ENCODE measurements at places on chromosomes 2 and 18. TPM values are rescaled to one million over a fixed set of nuclear protein-coding genes. Genes with fewer than 3 reads are reported as not detected.

DNA sequence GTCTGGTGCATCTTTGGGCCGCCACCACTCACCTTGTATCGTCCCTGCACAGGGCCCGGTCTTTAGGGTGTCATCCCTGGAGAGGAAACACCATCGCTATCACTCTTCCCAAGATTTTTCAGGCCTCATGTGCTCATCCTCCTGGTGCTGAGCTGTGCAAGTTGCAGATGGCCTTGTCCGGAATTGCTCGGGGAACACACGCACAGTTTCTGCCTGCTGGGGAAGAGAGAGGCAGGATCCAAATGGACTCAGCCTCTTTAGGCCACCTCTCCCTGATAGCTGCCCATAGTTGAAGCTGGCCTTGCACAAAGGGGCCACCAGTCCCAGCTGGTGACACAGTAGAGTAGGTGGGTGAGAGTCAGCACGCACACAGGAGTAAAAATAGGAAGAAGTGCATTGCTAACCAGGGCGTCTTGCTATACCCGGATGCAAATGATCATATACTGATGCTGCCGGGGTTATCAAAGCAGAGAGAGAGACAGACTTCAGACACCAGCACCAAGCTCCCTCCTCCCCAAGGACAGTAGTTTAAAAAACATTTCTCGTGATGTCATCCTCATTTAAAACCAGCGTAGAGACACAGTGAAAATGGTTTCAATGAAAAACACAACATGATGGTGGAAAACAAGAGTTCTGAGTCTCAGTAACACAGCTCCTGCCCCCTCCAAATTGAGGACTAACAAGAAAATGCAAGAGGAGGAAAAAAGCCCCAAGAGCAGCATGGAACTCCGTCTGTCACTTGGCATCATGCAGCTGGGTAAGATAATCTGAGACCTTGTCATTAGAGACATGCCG is 147.5 kb upstream of the NCK2 start:
- no peak for DNase-seq

DNA sequence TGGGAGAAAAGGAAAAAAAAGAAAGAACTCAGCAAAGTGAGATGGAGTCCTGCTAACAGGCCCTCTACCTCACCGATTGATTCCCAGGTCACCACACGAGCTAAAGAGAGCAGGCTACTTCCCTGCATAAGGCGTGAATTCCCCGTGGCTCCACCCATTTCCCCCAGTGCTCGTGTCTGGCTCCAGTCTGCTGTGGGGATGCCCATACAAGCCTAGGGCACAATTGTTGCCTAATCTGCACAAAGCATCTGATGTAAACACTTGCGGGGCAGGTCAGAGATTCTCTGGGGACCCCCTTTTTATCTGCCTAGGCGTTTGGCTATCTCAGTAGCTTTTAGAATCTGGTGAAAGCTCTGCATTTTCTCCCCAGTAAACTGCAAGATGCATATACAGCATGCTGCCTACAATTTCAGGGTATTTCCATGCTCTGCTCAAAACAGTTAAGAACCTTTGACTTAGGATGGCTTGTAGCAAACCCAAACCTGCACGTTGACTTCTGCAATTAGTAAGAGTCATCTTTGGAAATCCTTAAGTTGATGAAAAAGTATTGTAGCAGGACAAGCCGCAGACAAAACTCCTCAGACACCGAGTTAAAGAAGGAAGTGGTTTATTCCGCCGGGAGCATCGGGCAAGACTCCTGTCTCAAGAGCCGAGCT is 34.8 kb downstream of the MYO3B start:
- no peak for DNase-seq

DNA sequence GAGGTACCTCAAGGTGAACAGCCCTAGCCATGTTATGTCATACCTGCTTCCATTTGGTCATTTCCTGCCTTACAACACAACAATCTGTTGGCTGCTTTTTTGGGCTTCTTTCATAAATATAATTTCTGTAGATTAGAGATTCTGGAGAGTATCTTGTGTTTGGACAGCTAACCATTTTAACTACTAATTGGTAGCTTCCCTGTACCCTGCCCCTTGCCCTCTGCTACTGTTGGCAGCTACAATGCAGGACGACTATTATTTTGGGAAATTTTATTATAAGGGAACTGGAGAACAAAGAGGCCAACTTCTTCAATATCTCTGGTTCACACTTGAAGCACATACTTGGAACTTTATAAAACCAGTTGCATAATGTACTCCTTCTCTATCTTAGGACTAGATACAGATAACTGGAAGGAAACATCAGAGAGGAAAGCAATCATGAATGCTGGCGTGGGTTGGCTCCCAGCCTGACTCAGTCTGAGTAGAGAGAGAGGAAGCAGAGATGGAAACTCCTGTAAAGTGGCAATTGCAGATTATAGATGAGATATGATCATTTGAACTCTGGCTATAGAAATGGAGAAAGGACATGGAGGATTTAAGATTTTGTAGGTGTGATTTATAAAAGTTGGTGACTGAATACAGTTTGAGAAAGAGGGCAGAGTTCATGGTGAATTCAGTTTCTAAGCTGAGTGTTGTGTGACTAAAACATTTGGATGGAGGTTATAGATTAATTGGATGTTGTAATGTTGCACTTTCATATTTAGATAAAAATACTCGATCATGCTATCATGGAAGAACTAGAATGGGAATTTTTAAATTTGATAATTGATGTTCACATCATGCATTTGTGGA is 74.5 kb downstream of the MDH1 start:
- no peak for DNase-seq

DNA sequence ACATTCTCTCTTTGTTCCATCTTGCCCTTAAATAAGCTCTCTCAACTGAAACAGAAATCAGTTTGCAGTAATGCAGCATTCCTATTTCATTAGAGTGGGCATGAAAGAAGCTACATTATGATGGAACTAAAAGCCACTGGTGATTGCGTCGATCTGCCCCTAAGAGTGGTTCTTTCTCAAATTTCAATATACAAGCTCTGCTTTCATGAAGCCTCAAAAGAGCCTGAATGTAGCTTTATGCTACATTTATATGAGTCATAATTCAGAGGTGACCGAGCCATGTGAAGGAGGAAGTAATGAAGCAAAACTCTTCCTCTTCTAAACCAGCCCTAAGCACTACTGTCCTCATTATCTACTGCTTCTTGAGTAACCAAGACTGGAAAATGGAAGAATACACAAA is 64.8 kb upstream of the CYTIP start:
- no peak for DNase-seq

The IL1RL1 gene
- 10.6 TPM for total RNA-seq

The CFAP53 gene
- not detected for total RNA-seq

The SUPT7L gene
- total RNA-seq, result 26.5 TPM
